ENCODE measurements at places on chromosomes 7 and 10.

GRCh38 chr7:5671046-5671445 is 110.4 kb downstream of the RNF216 start:
- DNase-seq: no peak

DNA sequence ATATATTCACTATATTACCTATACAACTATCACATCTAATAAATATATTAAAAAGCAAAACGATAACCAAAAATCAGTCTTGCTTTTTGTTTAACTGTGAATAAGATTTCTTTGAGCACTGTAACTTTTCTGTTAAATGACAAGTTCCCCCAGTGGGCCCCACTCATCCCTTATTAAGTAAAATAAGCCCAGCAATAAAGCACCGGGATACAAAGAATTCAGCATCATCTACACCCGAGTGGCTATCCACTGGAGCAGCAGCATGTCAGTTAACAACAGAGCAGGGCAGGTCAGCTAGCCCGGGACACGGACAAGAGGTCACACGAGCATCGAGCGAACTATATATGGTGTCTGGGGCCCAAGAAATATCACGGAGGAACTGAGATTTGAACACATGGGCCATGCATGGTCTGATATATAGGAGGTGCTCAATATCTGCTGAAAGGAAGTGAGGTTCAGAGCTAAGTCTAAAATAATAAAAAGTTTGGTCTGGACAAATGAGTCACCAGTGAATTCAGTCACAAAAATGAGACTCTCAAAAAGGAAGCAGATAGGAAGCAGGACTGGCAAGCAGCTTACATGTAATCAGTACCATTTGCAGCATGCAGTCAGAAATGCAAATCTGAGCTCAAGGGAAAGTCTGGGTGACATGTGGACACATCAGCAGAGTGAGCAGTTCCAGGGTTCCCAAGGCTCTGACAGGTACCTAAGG is 4.1 kb downstream of the ERCC6 start:
- DNase-seq: peak; percentile 82

- no peak for DNase-seq
Observed at GRCh38 chr10:103692436-103692951, 162.9 kb downstream of the SH3PXD2A start.

- no peak for DNase-seq
Observed at GRCh38 chr7:127870231-127870907, 160.9 kb downstream of the LRRC4 start.

DNA sequence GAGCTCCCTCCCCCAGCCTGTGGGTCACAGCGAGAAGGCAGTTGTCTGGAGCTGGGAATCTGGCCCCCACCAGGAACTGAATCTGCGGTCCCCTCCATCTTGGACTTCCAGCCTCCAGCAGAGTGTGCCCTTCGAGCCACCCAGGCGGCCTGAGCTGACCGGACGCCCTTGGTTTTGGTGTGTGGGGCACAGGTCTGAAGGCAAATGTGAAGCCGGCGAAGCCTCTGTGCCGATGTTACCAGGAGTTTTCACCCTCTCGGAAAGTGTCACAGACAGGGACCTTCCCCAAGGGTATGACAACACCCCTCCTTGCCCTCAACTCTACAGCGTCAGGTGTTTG is 109.1 kb downstream of the DNAJB6 start:
- no peak for DNase-seq

GRCh38 chr10:11448545-11449244 is 162.8 kb downstream of the USP6NL start:
- no peak for DNase-seq

- no peak for DNase-seq
Observed at GRCh38 chr10:60578217-60578616, 188.5 kb upstream of the ANK3 start.

GRCh38 chr7:101901661-101902491 is 84.5 kb downstream of the CUX1 start:
- no peak for DNase-seq

DNA sequence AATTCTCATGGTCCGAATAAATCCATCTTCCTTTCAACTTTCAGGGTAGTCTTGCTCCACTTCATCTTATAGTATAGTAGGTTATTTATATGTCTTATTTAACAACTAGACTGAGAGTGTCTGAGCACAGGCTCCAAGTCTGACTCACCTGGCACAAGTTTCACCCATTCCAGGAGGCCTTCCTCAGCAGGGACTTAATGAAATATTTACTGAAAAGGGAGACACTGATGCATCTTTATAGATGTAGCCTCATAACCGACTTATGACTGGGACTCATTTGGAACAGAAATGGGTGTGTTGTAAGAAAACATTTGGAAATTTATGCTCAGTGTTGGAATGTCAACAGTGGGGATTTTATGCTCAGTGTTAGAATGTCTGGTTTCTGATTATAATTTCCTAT is 59.9 kb downstream of the CH25H start:
- DNase-seq: peak; percentile 80

DNA sequence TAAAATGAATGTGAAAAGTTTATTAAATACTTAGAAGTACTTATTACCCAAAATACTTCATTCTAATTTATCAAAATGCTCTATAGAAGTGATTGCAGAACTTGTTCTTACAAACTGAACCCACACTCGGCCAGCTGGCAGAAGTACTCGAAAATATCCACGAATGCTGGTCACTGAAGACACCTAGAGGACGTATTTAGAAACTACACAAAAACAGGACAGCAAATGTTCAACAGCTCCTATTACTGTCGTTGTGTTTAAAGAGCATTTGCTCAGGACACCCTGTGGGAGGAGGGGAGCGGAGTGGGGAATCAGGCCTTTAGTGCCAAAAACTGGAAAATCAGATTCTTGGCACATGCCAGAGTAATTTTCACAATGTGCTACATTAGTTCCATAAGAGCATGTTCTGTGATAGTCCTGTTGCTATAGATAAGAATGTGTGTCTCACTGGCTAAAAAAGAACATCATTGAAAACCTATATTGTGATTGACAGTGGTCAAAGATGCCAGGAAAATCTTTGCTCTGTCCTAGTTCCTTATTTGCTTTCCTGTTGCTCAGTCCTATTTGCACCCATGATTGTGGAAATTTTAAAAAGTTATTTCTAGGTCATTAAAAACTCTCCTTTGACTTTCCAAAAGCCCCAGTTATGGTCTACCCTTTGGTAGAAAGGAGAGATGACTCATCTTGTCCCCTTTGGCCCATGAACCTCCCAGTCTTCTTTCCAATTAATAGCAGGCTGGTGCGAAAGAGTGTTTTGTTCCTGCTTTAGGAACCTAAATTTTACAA is 49.0 kb upstream of the NRBF2 start:
- DNase-seq: peak; percentile 84

DNA sequence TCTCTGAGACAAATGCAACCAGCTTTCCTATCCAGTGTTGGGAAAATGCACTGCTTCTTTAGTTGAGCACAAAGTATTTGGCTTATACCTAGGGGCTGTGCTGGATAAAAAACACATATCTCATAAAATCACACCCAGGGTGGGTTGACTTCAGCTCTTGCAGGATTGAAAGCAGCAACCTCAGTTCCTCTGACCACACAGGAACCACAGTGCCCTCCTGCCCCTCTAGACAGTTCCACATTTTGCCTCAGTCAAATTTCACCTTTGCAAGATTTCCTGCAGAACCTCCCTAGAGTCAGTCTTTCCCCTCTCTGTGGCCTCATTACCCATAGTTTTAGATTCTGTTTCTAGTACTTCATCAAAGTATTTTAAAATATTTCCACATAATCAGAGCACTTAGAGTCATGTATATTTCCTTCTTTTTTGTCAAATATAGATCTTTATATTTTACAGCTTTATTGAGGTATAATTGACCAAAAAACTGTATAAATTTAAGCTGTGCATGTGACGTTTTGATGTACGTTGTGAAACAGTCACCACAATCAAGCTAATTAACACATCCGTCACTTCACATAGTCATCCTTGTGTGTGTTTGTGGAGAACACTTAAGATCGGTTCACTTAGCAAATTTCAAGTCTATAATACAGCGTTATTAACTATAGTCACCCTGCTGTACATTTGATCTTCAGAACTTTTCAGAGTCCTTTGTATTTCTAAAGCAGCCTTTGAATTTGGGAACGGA is 37.0 kb upstream of the EGR2 start:
- DNase-seq: no peak

- peak; percentile 71 for DNase-seq
Observed at GRCh38 chr10:79084012-79084971, 15.5 kb downstream of the ZMIZ1 start.

GRCh38 chr7:107850643-107851042 is 40.3 kb upstream of the DLD start:
- no peak for DNase-seq

GRCh38 chr7:33685981-33686683 is 219.2 kb upstream of the BMPER start:
- no peak for DNase-seq

GRCh38 chr10:120480065-120480600 is 23.1 kb downstream of the PLPP4 start:
- no peak for DNase-seq

DNA sequence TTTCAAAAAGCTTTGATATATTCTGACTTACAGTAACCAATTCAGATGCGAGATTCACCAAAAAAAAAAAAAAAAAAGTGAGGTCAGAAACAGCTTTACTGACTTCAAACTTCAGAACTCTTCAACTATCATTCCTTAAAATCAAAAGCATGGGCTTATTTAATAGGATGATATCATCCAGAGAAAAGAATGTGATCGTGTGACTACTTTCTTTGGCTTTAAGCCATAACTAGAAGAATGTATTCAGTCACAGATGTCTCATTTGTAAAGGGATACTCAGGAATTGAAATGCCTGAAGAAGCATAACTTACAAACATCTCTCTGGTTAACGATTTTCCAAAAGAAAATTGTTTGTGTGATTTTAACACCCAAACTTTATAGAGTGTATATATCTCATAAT is 11.5 kb downstream of the TPK1 start:
- DNase-seq: peak; percentile 73

- DNase-seq: peak; percentile 99
Observed at GRCh38 chr10:132516771-132517725, 20.5 kb upstream of the INPP5A start.

DNA sequence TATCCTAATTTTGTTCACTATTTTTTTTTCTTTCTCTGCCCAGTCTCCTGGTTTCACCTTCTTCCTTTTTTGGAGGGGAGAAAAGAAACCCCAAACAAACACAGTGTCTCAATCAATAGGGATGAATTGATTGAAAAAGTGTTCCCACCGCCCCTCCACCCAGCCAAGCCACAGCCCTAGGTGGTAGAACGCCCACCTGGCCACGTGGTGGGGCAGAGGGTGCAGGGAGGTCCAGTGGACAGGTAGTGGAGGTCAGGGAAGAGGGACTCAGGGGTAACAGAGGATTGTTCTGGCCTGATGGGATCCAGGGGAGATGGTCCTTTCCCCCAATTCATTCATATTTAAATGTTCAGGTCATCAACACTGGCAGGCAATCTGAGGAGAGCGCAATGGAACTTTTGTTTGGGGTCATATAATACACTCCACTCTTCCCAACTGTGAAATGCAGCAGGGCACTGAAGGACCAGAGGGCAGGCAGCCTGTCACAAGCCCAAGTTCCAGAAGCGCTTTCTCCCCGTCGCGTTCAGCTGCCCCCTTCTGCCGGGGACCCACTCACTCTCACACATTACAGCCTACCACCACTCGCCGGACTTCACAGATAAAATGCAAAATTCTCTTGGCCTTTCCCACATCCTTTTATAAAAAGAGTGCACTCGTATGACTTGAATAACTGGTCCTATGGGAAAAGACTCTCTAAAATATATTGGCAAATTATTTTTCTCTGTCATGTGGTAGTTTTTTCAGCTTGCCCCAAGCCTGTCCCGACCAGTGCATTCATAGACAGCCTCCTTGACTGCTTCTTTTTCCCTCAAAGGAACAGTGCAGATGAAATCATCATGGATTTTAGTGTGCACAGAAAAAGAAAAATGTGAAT is 1.6 kb downstream of the INHBA start:
- no peak for DNase-seq

GRCh38 chr10:125012851-125013528 is 71.1 kb downstream of the ZRANB1 start:
- no peak for DNase-seq

GRCh38 chr7:105413887-105414437 is 25.2 kb upstream of the SRPK2 start:
- DNase-seq: no peak

DNA sequence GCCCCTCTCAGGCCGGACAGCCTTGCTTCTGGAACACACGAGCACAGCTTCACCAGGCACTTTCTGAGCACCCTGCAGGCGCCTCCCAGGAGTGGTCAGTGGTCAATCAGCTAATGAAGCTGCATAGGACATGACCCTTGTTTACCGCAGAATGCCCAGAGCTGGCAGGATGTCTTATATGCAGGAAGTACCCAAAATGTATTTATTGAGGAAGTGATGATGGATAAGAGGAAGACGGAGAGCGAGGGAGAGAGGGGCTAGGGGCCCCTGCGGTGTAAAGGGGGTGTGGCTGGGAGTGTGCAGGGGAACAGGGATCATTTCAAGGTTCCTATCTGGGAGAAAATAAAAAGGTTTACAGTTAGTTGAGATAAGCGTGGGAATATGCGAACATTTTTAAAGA is 3.3 kb downstream of the CYP2E1 start:
- DNase-seq: no peak

GRCh38 chr7:17710312-17710711 is 230.0 kb downstream of the SNX13 start:
- DNase-seq: no peak

GRCh38 chr10:43071865-43072650 is 4.8 kb upstream of the RET start:
- no peak for DNase-seq

- no peak for DNase-seq
Observed at GRCh38 chr10:94366382-94366781, 3.6 kb upstream of the NOC3L start.

GRCh38 chr7:156058248-156058647 is 246.0 kb upstream of the SHH start:
- DNase-seq: no peak

Measured in HCEC 1CT (cell line).